Activated gamma-delta T cell treated with anti-CD3 and anti-CD28 coated beads, Interleukin-2, amount 50 U/mL, for 16 hours (primary cell): ENCODE measurements at places on chromosomes 13 and 19.

DNA sequence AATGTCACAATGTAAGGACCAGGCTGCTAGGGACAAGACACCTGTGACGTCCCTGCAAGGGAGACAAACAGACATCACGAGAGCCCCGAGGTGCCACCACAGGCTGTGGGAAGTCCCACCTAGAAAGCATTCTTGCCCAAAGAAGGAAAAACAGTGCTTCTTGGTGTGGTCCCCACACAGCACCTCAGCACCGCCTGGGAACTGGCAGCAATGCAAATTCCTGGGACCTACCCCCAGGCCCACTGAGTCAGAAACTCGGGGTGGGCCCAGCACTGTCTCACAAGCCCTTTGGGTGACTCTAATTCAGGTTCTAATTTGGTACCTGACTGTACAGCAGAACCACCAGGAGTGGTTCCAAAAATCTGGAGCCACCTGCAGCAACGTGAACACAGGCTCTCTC lies 13.8 kb upstream of the CCNP start:
- DNase-seq: no peak

DNA sequence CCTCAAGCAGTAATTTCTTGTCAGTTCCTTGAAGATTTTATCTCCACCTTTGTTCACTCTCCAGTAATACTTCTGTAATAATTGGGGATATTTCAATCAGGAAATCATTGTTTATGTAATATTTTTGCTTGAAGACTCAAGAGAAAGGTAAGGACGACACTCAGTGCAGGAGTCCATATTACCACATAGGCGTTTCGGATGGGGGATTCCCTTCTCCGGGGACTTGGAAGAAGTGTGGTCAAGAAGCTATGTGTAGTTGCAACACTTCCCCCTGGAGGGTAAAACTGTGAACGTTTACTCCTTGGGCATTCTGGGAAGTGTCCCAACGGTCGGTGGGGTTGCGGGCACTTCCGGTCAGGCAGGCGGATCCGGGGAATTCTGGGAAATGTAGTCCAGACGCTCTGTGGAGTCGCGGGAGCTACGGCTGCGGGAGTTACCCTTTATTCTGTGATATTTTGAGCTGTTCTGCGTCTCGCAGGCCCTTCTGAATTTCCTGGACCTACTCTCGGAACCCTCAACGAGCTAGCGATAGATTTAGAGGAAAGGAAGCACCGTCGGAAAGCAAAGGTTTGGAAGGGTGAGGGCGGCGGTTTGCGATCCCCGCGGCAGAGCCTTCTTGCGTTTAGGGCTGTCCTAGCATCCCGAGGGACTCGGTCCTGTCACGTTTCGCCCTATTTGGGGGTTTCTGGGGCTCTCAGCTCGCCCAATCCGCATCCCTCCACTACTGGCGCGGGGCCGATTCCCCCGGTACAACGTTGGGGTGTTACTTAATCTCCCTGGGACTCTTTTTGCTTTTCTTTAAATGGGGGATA lies at the start of gene ZNF221:
TSS of gene ZNF221 (plus strand) at position 395 of the 812 bp plus-strand sequence. CDS start 11,499 bp downstream, outside the sequence.
- DNase-seq: peak; percentile 34

DNA sequence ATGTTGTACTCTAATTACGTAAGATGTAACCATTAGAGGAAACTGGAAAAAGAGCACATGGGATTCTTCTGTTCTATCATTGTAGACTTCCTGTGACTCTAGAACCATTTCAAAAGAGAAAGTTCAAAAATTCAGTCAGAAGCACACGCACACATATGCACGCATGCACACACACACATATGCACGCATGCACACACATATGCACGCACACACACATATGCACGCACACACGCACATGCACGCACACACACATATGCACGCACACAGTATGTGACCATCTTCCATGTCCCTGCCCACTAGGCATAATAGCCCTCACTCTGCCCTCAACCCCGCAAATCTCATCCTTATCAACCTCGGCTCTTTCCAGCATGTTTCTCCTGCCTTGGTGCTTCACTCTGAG lies 14.0 kb downstream of the GP6 start:
- no peak for DNase-seq

DNA sequence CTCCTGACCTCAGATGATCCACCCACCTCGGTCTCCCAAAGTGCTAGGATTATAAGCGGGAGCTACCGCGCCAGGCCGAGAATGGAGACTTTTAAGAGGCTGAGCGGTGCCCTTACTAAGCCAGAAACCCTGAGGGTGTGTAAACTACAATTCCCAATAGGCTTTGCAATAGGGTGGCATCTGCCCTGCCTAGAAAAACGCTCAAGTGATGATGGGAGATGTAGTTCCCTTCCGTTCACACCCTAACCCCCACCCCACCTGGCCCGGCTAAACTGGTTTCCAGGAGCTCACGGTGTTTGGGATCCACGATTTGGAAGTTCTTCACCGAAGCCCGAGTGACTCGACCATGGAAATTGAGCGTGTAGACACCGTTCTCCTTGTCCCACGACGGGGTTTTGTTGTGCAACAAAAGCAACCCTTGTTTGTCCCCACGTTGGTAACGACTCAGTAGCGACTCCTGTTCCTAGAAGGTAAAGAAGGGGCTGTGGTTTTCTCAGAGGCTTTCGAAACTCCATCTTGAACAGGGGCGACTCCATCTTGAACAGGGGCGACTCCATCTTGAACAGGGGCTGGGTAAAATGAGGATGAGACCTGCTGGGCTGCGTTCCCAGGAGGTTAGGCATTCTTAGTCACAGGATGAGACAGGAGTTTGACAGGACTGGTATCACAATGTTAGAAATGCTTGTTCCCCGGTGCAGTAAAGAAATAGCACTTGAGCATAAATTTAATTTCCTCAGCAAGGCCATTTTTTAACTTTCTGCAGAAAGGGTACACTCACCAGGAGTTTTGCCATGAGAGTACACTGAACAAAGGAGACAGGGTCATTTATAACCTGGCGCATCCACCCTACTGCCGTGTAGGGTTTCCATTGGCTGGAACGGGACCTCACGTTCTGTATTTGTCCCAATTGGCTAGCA lies 9.8 kb downstream of the PPP1R15A start:
- DNase-seq: no peak

DNA sequence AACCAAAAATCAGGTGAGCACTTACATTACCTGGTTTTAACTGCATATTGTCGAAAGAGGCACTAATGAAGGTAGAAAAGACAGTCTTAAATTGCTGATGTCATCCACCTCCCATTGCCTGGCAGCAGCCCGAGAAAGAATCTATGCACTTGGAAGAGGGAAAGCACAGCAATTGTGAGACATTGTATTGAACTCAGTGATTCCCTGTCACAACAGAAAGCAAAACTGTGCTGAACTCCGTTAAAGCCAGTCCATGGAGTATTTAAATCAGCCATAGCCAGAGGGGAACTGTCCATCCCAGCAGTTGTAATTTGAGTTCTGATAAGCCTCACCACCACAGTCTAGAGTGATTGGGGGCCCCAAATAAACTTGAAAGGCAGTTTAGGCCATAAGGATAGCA lies 466.6 kb upstream of the PCDH9 start:
- no peak for DNase-seq

GRCh38 chr13:33180122-33180804 lies 105.3 kb downstream of the STARD13 start:
- DNase-seq: no peak

- DNase-seq: peak; percentile 3
These were observed at the start of gene USP12 for GRCh38 chr13:27171244-27171826. Gene USP12, minus strand, starts transcription at chr13:27171811. Its CDS starts 172 bp downstream, at chr13:27171639.

DNA sequence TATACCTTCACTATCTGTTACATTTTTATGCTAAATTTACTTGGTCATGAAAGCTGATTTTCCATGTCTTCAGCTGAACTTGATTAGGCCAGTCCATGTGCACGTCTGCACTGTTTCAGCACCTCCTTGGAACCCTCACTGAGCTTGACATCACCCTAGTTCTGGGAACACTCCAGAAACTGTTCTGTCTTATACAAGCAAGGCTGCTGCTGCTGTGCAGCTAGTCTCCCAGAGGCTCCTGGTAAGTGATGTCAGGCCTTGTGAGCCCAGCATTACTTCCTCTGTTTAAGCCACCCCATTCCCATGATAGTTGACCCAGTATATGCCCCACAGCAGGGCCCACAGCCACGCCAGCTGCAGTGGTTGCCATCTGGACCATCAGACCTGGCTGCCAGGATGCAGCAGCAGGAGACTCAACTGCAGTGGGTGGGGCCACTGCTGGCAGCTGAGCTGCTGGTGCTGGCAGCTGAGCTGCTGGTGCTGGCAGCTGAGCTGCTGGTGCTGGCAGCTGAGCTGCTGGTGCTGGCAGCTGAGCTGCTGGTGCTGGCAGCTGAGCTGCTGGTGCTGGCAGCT lies 90.5 kb upstream of the AKAP11 start:
- DNase-seq: no peak
